ENCODE measurements at places on chromosomes 6 and 20.

DNA sequence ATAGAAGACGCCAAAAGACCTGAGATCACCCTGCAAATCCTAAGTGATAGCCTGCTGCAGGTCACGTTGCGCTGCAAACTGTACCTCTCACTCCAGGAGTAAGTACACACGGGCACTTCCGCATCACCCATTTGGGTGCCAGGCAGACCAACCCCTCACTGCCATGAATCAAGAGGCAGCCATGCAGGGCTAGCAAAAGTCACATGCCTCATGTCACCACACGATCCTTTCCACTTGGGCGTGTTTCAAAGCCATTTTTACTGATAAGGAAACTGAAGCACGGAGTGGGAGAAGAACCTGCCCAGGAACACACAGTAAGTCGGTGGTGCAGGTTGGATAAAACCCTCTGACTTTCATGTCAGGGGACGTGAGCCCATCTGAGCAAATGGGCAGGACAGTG, 37.0 kb downstream of the BPIFB1 start:
- peak; percentile 70 for DNase-seq

- DNase-seq: no peak
Observed at GRCh38 chr20:61430228-61430624, 178.2 kb downstream of the CDH4 start.

GRCh38 chr6:43280234-43280633, 17.8 kb upstream of the SLC22A7 start:
- no peak for DNase-seq

DNA sequence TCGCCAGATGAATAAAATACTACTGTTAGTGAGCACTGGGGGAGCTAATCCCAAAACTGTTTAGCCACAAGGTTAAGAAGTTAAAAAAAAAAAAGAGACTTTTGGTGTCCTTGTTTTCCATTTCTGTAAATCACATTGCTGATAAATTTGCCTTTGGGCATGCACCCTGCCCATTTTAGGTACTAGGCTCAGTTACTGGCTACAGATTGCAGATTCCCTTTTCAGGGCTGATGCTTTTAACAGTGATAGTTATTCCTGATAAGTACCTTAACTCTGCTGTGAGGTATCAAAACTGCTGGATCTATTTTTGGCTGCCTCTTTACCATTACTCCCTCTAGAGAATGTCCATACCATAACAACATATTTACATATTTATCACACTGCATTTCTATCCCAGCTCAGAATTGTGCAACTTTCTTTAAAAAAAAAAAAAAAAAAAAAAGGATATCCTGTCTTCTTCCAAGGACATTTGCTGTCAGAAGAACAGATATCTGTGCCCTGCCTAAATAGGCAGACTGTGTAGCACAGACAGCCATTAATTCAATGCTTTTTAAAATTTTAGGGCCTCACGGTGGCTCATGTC, 94.5 kb downstream of the SSR1 start:
- no peak for DNase-seq

- DNase-seq: no peak
Observed at GRCh38 chr6:5278565-5279120, 17.3 kb downstream of the FARS2 start.

- no peak for DNase-seq
Observed at GRCh38 chr6:2611092-2611491, 139.6 kb downstream of the MYLK4 start.

GRCh38 chr6:107539409-107539808, 49.5 kb downstream of the SOBP start:
- DNase-seq: no peak

DNA sequence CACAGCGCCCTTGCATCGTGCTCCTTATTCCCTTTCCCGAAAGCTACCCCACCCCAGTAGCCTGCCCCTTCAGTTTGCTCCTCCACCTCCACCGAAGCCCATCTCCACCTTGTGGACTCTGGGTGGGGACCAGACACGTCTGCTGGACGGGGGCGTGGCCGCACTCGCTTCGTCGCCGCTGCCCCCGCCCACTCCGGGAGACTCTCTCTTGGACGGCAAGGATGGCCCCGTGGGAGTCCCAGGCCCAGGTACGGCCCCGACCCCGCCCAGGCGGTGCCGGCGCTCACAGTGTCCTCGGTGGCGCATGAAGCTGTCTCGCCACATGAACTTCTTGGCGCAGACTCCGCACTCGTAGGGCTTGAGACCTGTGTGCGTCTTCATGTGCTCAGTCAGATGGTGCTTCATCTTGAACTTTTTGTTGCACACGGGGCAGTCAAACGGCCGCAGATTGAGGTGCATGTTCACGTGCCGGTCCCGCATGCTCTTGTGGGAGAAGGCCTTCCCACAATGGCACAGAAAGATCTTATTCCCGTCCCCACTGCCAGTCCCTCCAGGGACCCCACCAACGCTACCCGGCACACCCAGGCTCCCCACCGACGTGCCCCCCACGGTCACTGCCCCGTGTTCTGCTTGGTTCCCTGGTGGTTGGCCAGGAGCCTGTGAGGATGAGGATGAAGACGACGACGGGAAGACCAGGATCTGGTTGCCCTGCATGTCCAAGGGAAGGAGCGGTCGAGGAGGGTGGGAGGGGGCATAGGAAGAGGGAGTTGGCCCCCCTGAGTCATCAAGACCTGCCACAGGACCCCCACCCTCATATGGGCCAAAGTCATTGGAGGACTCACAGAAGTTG, 1.3 kb upstream of the TAPBP start:
- DNase-seq: peak; percentile 55

- peak; percentile 38 for DNase-seq
Observed at GRCh38 chr20:3670511-3670910, 7.3 kb upstream of the GFRA4 start.

GRCh38 chr20:34096699-34097444, 15.2 kb downstream of the EIF2S2 start:
- DNase-seq: no peak

GRCh38 chr6:46410334-46410953, 80.8 kb downstream of the RCAN2 start:
- DNase-seq: peak; percentile 63

DNA sequence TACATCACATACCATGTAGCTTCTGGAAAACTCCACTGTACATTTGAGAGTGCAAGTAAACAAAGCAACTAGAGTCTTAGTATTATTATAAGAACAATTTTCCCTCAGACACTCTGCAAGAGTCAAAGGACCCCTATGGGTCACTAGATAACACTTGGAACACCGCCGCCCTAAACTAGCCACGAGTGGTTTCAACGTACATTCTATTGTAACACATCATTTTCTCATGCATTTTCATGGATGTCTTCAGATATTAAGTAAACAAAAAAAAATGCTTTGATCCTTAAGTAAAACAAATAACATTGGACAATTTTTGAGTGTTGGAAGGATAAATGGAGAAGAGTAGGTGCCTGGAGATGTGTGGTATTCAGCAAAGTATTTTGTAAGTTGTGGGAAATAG, 3.2 kb upstream of the RNF146 start:
- DNase-seq: no peak

GRCh38 chr6:85678026-85678601, 35.4 kb upstream of the SYNCRIP start:
- no peak for DNase-seq

GRCh38 chr6:109311471-109311870, 70.8 kb downstream of the CD164 start:
- no peak for DNase-seq

DNA sequence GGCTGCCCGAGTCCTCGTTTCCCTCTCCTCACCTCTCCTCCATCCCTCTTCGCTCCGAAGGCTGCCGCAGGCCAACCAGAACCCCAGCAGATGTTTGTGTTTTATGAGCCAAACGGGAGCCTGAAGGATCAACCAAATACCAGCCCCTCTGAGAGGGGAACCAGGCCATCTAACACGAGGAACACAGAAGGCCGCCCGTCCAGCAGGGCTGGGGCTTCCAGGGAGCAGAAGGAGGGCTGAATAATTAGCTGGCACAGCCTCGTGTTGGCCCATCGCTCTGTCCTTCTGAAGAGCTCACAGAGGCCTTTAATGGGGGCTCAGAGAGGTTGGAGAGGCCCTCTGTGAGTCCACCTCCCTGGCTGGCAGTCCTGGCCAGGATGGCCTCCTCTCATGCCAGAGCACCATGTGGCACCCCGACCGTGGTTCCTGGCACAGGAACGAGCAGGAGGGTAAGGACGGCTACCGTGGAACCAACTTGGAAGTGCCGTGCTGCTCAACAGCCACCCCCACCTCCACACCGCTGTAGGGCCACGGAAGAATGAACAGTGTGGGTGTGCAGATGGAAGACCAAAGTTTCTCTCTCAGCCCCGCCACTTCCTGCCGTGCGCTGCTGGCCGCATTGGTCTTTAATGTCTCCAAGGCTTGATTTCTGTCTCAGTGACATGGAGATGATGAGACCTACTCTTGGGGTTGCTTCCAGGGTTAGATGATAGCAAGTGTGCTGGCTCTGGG, 155.2 kb downstream of the SCML4 start:
- DNase-seq: no peak

- no peak for DNase-seq
Observed at GRCh38 chr20:42260184-42260583, 642.0 kb upstream of the CHD6 start.

GRCh38 chr20:24166123-24166381, 177.5 kb upstream of the GGTLC1 start:
- no peak for DNase-seq

- DNase-seq: no peak
Observed at GRCh38 chr20:58579819-58580473, 64.7 kb upstream of the APCDD1L start.

GRCh38 chr20:371755-372542, 8.6 kb upstream of the TRIB3 start:
- peak; percentile 71 for DNase-seq

- no peak for DNase-seq
Observed at GRCh38 chr6:91812596-91813274, 1225.9 kb upstream of the MAP3K7 start.

- DNase-seq: no peak
Observed at GRCh38 chr6:128491610-128492206, 28.7 kb downstream of the PTPRK start.

GRCh38 chr6:101845172-101845571, 451.7 kb downstream of the GRIK2 start:
- no peak for DNase-seq

- DNase-seq: no peak
Observed at GRCh38 chr6:137353842-137354397, 134.7 kb upstream of the IFNGR1 start.

- no peak for DNase-seq
Observed at GRCh38 chr6:63521475-63522210, 50.6 kb upstream of the LOC128125822 start.

DNA sequence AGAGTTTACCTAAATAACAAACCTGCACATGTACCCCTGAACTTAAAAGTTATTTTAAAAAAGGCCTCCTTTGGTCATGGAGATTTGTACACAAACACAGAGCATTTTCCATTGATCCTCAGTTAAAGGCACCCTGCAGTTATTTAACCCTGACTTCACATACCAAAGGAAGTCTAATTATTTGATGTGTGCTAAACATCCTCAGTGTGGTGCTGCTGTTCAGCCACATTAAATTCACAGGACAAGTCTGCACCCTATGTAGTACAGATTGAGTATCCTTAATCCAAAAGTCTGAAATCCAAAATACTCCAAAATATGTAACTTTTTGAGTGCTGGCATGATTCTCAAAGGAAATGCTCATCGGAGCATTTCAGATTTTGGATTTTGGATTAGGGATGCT, 21.4 kb downstream of the KCNQ5 start:
- DNase-seq: no peak

GRCh38 chr6:89379281-89379680, 26.8 kb upstream of the UBE2J1 start:
- peak; percentile 81 for DNase-seq
